Activated CD8-positive, alpha-beta T cell treated with anti-CD3 and anti-CD28 coated beads for 36 hours (primary cell): ENCODE measurements at places on chromosomes 7 and 10. TPM values are rescaled to one million over a fixed set of nuclear protein-coding genes. Genes with fewer than 3 reads are reported as not detected.

Gene NUTM2E
- not detected for total RNA-seq

Gene TMEM273
- total RNA-seq = 19.0 TPM

Gene CAV2
- not detected for total RNA-seq

GRCh38 chr7:122412441-122412840 is 107.9 kb upstream of the FEZF1 start:
- DNase-seq = no peak

- DNase-seq = no peak
These were observed 165.6 kb downstream of the HGF start for GRCh38 chr7:81604075-81604807.

- DNase-seq = no peak
These were observed 92.7 kb downstream of the PARD3 start for GRCh38 chr10:34722404-34722803.

DNA sequence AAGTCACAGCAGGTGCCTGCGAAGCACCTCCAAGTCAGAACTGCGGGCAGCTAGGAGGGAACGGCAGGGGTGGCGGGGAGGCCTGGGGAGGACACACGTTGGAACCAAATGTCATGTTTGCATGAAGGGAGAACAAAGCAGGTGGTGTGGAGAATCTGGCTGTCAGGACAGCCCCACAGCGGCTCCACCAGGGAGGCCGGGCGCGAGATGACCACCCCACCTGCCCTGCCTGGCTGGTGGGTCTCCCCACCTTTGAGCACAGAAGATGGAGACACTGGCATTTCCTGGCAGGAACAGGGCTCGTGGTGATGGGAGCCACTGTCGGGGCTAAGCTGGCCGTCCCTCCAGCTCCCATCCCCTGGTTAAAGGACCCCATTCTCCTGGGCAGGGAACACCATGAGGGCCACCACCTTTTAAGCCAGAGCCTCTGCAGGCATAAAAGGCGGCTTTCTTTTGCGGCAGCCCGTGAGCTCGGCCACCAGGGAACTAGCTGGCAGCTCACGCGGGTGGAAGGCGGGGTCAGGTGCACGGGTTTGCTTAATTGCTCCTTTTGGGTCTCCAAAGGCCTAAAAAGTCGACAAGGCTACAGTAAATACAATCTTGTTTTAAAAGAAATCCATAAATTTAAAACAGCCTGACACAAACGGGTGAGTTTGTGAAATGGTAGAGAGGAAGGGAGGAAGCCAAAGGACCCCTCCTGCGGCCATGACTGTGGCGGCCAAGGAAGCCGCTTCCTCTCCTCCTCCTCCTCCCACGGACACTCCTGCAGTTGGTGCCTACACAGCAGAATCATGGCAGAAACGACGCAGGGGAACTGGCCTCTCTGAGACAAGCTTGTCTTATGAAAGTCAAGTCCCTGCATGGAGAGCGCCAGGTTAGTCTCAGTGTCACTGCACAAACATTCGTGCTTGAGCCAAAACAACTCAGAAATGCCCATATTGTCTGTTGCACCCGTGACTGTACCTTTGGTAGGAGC is 213.8 kb downstream of the DNAJB6 start:
- DNase-seq = no peak

DNA sequence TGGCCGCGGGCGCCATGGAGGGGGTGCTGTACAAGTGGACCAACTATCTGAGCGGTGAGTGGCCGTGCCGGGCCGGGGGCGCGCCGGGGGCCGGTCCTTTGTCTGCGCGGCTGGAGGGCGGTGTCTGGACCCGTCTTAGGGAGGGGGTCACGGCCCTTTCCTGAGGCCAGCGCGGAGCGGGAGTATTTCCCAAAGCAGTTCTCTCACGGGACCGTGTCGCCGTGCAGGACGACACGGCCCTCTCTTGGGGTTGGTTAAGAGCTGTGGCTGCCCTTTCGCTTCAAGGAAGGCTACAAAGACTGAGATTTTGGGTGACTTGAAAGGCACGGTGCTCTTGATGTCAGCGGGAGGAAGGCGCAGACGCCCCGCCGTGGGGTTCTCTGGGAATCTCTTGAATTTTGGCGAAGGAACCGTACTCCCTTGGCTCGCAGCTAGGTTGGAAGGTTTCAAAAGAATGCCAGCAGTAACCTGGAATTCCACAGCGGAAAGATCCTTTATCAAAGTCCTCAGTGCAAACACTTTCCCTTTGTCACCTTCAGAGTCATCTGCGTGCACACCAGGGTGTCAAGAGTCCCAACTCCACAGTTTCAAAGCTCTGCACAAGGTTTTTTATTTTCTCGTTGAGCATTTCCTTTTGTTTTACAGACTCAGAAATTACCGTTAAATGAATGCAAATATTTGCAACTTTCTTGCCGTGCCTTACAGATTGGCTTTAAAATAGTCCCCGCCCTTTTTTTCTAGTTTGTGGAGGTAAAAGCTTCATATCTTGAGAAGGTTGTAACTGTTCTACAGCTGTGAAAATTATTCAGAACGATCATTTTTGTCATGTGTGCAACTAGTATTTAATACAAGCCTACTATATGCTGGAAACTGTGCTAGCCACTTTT is 780 bp downstream of the PLEKHA8 start:
- peak; percentile 50 for DNase-seq

- no peak for DNase-seq
These were observed 61.2 kb downstream of the ICA1 start for GRCh38 chr7:8200717-8201116.

DNA sequence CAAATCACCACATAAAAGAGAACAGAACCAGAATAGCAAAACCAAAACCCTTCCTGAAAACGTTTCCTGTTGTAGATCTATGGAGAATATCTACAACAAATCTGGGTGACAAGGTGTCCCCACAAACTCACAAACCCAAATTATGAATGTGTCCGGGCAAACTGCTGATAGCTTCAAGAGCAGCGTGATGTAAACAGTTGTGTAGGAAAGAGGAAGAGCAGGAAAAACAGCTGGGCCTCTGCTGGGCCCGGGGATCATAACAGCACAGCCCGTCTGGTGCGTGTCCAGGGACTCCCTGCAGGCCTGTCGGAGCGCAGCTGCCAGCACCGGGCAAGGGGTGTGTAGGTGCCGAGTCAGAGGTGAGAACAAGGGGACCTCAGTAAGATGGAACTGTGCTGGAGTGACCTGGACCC is 53.7 kb downstream of the KCNH2 start:
- no peak for DNase-seq
